ENCODE measurements at places on chromosomes 7 and 10. TPM values are rescaled to one million over a fixed set of nuclear protein-coding genes. Genes with fewer than 3 reads are reported as not detected.

GRCh38 chr7:106282390-106282789 lies 2.4 kb downstream of the NAMPT start:
- peak overlapping the region; percentile 98 for H3K27ac ChIP-seq
- peak overlapping the region; percentile 92 for H3K4me3 ChIP-seq
- H3K4me1 ChIP-seq, result peaks cover 24% of the 10 kb centered on the region
- no peaks in the 10 kb centered on the region for H3K27me3 ChIP-seq
- H3K36me3 ChIP-seq, result peaks cover 87% of the 10 kb centered on the region

Gene UNCX
- total RNA-seq, result not detected

Gene LDB3
- not detected for total RNA-seq

Gene KCNMA1
- 0.59 TPM for total RNA-seq

Gene SCD
- 173 TPM for total RNA-seq

GRCh38 chr7:19982841-19983835 lies 209.7 kb upstream of the TMEM196 start:
- H3K27me3 ChIP-seq, result no peaks in the 10 kb centered on the region
- H3K4me1 ChIP-seq, result no peaks in the 10 kb centered on the region
- DNase-seq, result peak; percentile 61
- H3K4me3 ChIP-seq, result no peak overlapping the region
- H3K36me3 ChIP-seq, result no peaks in the 10 kb centered on the region
- H3K27ac ChIP-seq, result no peak overlapping the region

Gene CYP26A1
- 2.1 TPM for total RNA-seq

- H3K4me1 ChIP-seq, result no peaks in the 10 kb centered on the region
- no peak for DNase-seq
- no peak overlapping the region for H3K27ac ChIP-seq
- peaks cover 25% of the 10 kb centered on the region for H3K36me3 ChIP-seq
- no peaks in the 10 kb centered on the region for H3K27me3 ChIP-seq
Observed at GRCh38 chr7:151122796-151123157, 36.5 kb downstream of the AGAP3 start.

GRCh38 chr7:42573881-42574672 lies 337.1 kb upstream of the GLI3 start:
- no peak overlapping the region for H3K27ac ChIP-seq
- H3K36me3 ChIP-seq, result no peaks in the 10 kb centered on the region
- no peaks in the 10 kb centered on the region for H3K27me3 ChIP-seq
- DNase-seq, result no peak
- H3K4me1 ChIP-seq, result no peaks in the 10 kb centered on the region

- no peak overlapping the region for H3K27ac ChIP-seq
- H3K36me3 ChIP-seq, result peaks cover 9% of the 10 kb centered on the region
- H3K4me1 ChIP-seq, result peaks cover 11% of the 10 kb centered on the region
- no peak overlapping the region for H3K4me3 ChIP-seq
- H3K27me3 ChIP-seq, result no peaks in the 10 kb centered on the region
Observed at GRCh38 chr7:2066251-2066919, 166.4 kb downstream of the MAD1L1 start.

DNA sequence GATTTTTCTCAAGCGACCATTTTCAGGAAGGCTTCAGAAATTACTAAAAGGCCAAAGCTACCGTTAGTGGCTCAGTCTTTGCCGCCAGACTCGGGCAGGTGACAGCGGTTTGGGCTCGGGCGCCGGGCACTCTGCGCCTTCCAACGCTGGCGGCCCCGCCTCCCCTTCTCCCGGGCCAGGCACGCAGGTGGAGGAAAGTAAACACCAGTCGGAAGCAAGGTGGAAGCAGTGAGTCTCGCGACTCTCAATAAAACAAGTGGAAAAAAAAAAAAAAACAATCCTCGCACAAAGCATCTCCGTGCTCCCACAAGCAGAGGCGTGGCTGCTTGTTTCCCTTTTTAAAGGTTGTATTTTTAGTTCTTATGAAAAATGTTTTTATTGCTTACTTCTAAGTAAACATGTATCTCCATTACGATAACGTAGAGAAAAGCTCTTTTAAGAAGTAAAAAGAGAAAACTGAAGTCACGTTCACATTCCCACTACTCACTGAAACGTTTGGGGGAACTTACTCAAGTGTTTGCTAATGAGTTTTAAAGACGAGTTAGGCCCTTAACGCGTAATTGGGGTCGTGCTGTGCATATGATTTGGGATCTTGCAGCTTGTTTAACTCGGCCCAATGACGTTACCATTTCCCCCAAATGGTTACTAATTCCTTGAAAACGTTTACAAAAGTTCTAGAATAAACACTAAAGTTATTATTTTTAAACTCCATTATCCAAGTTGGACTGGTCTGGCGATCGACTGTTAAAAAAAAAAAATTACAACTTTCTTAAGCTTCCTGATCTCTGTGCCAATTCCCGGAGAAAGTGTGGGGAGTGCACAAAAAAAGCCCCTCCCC lies 864 bp downstream of the CDCA7L start:
- peaks cover 22% of the 10 kb centered on the region for H3K36me3 ChIP-seq
- peak overlapping the region; percentile 97 for H3K27ac ChIP-seq
- H3K27me3 ChIP-seq, result peaks cover 9% of the 10 kb centered on the region
- H3K4me1 ChIP-seq, result peaks cover 33% of the 10 kb centered on the region
- H3K4me3 ChIP-seq, result peak overlapping the region; percentile 95
- peak; percentile 88 for DNase-seq
